Pons (tissue), 1 donor: ENCODE measurements at places on chromosomes 16 and 17.

DNA sequence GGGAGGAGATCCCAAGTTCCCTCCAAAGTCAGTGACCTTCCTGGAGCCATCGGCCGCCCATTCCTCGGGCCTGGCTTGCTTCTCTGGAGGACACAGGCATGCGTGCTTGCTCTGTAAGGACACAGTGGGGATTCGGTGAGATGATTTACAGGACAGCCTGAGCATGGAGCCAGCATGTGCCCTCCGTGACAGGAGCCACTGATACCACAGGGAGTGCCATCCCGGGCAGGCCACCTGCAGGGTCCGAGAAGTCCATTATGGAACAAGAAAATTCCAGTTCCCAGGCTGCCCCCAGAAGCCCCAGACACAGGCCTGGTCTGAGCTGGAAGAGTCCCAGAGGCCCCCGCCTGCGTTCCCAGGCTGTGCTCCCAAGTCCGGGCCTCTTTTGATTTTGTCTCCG lies 47.9 kb downstream of the FOXL1 start:
- DNase-seq = no peak

DNA sequence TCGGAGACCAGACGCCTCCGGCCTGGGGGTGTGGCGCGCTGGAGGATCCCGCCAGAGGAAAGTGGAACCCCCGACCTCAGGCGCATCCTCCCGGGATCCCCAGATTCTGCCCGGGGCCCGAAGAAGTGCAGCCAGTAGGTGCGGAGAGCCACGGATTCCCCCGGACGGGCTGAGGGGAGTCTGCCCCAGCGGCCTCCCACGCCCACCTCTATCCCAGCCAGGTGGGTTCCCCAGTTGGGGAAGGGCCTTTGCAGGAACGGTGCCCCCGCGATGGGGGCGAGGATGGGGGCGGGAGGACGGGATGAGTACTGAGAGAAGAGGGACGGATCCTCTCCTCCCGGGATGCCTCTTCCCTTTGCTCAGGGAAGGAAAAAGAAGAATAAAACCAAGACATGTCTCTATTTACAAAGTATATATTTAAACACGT lies 5.1 kb downstream of the CBX8 start:
- no peak for DNase-seq

DNA sequence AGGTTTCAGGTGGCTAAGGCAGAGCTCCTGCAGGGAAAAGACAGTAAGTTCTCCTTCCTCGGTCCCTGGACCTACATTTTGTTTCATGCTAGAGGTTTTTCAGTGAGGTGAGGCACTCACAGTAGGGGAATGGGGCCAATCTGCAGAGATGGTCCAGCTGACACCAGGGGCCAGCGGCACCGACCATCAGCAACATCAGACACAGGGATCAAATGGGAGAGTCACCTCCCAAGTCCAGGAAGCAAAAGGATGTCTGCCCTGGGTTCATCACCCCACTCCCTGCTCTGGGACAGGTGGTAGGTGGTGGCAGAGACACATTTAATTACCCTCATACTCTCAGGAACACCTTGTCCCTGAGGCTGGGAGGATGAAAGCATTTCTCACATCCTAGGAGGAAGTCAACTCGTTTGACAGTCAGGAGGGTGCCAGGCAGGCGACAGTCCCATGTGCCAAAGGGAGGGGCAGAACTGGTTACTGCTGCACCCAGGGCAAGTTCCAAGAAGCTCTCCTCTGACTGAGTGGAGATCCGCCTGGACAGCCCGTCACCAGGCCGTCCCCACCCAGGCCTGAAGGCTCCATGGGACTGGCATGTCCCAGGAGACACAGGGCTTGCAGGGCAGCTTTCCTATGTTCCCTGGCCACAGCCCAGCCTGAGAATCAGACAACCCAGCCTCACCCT lies 19.2 kb downstream of the ATP6V0D1 start:
- DNase-seq = no peak

DNA sequence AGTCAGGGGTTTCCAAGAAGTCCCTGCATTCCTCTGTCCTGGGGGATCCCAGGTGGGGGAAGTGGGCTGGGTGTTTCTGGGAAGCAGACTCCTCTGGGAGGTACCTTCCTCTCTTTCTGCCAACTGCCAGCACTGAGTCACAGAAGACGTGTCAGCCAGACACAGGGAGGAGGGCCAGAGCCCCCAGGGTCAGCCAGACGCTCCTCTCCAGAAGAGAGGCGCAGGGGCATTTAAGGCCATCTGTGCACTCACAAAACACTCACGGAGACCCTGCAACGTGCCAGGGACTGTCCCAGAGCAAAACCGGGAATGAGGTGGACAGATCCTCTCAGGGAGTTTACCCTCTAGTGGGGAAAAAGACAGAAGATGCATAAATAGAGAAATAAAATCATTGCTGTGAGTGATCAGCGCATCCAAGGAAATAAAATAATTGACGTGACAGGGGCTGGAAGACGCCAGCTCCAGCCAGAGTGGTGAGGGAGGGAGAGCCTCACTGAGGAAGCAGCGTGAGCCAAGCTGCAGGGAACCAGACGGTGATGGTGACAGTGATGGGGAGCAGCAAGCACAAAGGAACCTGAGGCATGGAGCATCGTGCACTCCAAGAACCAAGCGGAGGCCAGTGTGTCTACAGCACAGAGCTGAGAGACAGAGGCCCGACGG lies 105.4 kb downstream of the ZNF423 start:
- DNase-seq = no peak

DNA sequence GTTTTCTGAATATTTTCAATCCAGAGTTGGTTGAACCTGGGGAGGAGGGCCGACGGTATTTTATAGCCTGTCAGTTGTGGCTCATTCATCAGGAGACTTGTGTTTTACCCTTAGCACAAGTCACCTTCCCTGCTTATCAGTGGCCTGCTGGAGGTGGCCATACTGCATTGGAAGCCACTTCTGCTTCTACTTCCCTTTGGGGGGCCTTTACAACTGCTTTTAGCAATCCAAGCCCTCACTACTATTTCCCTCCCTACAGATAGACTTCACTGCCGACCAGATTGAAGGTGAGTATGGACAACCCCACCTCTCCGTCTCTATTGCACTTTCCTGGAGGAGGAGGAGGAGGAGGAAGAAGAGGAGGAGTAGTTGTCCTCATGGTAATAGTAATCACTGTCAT lies 4.4 kb downstream of the MYL4 start:
- no peak for DNase-seq

GRCh38 chr17:21528031-21528695 lies 152.0 kb downstream of the KCNJ12 start:
- no peak for DNase-seq

DNA sequence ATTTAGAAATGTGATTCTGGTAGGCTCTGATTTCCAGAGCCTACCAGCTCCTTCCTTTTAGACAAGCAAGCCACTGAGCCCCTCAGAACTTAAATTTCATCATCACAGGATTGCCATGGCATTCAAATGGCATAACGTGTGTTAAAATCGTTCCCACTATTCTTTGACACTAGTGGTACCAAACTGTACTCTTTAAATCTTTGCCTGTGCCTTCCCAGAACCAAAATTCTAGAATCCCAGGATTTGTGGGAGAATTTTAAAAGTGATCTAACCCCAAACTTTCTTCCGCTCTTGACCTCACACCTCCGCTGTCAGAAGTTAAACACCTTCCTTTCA lies 287 bp upstream of the INTS2 start:
- no peak for DNase-seq

GRCh38 chr16:57601801-57602478 lies 26.5 kb upstream of the ADGRG1 start:
- peak; percentile 13 for DNase-seq

DNA sequence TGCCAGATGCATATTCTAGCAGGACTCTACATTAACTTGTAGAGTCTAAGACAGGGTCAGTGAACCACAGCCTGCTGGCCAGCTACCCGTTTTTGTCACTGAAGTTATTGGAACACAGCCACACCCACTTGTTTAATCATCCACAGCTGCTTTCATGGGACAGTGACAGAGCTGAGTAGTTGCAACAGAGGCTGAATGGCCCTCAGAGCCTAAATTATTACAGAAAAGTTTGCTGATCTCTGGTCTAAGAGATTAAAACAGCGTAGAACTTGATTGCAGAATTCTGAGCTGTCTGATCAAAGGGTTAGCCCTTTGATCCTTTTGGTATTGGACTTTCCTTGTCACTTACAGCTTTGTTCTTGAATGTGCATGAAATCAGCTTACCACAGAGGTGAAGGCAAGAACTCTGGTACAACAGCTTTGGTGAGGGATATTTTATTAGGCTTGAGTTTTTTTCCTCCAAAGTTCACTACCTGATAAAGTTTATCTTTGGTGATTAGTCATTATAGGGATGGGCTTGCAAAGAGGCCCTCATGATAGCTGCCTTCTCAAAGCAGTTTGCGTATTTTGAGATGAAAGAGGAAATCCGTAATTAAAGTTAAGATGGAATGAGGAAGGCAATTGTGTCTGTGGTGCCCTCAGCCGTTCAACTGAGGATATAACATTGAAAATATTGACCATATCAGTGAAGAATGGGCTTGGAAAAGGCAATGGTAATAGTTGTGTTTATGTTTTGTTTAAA lies 23.6 kb downstream of the ALDH3A2 start:
- DNase-seq = peak; percentile 62

DNA sequence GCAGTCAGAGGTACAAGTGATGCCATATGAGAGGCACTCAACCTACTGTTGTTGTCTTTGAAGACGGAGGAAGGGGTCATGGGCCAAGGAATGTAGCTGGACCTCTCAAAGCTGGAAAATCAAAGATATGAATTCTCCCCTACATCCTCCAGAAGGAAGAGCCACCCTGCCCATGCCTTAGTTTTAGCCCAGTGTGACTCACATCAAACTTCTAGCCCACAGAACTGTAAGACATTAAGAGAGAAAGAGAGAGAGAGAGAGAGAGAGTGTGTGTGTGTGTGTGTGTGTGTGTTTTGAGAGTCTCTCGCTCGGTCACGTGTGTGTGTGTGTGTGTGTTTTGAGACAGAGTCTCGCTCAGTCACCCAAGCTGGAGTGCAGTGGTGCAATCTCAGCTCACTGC lies 87.1 kb downstream of the STX8 start:
- DNase-seq = no peak

GRCh38 chr16:83652943-83653342 lies 154.8 kb upstream of the HSBP1 start:
- DNase-seq = no peak

GRCh38 chr17:42025191-42025579 lies 5.3 kb downstream of the NKIRAS2 start:
- no peak for DNase-seq

- DNase-seq = peak; percentile 81
Measured at GRCh38 chr17:47204722-47205418, 4.3 kb upstream of the MYL4 start.

GRCh38 chr16:82701442-82701955 lies 74.7 kb downstream of the CDH13 start:
- DNase-seq = no peak

- DNase-seq = peak; percentile 25
Measured at GRCh38 chr17:49699966-49700575, 7.7 kb downstream of the SLC35B1 start.

GRCh38 chr16:29974291-29975133 lies 844 bp downstream of the TAOK2 start:
- DNase-seq = peak; percentile 22

DNA sequence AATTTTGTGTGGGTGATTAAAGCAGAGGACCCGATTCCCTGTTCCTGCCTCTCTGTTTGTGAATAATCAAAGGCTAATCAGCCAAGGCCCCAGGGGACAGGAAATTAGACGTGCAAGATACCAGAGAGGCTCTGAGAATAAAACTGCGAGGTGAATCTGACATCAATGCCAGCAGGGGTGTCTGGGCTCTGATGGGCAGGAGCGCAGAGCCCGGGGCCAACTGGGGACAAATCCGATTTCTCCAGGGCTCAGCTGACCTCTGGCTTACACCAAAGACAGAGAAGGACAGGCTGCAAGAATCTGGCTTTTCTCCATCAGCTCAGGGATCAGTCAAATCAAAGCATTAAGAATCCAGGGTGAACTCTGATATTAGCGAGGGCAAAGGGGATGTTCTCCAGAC lies 174.3 kb downstream of the XYLT1 start:
- no peak for DNase-seq

DNA sequence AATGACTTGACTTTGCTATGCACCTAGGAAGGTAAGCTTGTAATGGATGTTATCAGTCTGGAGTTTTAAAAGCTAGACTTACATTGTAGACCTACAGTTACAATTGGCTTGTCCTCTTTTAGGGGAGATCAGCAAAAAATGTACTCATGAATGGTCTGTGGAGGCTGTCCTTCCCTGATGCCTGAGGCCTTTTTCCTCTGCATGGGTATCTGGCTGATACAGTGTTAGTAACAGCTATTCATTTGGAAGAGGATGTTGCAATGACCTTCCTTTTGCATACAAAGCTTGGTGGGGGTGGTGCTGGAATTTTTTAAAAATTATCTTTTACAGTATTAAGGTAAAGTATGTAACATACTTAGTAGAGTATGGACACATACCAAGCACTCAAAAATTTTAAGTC lies 525.5 kb downstream of the KIF2B start:
- DNase-seq = no peak

DNA sequence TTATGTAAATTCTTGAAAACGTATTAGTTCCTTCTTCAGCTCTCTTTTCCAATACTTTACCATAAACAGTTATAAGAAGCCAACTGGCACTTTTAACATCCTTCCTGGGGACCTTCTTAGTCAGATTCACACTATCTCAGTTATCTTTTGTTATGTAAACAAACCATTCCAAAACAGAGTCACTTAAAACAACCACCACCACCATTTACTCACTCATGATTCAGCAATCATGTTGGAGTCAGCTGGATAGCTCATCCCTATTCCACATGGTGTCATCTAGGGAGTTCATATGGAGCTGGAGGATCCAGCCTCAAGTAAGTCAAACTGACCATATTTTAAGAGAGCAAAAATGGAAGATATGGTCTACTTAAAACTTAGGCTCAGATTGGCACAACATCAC lies 240.3 kb upstream of the IRX3 start:
- no peak for DNase-seq

- DNase-seq = no peak
Measured at GRCh38 chr17:20944014-20944865, 98.6 kb downstream of the USP22 start.

- no peak for DNase-seq
Measured at GRCh38 chr16:19415918-19416317, 1.8 kb upstream of the TMC5 start.

- DNase-seq = no peak
Measured at GRCh38 chr17:732902-733720, 715 bp downstream of the TLCD3A start.

- DNase-seq = no peak
Measured at GRCh38 chr17:15915961-15916360, 29.0 kb upstream of the ADORA2B start.

DNA sequence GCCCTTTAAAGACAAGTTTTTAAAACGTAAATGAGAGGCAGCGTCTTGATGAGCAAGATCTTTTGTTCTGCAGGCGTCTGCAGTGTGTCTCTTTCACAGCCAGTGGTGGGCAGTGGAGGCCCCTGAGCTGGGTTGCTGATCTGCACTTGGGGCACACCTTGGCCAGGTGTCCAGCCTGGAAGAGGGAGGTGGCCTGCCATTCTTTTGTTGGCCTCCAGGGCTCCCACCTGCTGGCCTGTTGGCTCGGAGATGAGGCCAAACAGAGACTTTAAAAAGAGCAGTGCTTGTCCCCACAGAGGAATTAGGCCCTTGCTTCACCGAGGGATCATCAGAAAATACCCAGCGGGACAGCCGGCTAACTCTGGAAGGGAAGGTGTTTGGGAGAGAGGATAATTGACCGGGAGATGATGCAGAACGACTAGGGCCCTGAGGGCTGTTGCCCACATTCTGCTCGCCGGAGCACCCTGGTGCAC lies 145.9 kb upstream of the PLCG2 start:
- DNase-seq = no peak
